Left kidney (tissue), 8 donors: ENCODE measurements at places on chromosomes 13 and 19. TPM values are rescaled to one million over a fixed set of nuclear protein-coding genes. Genes with fewer than 3 reads are reported as not detected.

- no peak for DNase-seq
Measured at GRCh38 chr13:24888291-24888931, 124.4 kb downstream of the RNF17 start.

GRCh38 chr13:39876258-39876657, 220.8 kb downstream of the COG6 start:
- DNase-seq = no peak

- DNase-seq = no peak
Measured at GRCh38 chr19:5697890-5698634, 8.0 kb downstream of the RPL36 start.

The PGLYRP2 gene
- polyA plus RNA-seq = not detected

DNA sequence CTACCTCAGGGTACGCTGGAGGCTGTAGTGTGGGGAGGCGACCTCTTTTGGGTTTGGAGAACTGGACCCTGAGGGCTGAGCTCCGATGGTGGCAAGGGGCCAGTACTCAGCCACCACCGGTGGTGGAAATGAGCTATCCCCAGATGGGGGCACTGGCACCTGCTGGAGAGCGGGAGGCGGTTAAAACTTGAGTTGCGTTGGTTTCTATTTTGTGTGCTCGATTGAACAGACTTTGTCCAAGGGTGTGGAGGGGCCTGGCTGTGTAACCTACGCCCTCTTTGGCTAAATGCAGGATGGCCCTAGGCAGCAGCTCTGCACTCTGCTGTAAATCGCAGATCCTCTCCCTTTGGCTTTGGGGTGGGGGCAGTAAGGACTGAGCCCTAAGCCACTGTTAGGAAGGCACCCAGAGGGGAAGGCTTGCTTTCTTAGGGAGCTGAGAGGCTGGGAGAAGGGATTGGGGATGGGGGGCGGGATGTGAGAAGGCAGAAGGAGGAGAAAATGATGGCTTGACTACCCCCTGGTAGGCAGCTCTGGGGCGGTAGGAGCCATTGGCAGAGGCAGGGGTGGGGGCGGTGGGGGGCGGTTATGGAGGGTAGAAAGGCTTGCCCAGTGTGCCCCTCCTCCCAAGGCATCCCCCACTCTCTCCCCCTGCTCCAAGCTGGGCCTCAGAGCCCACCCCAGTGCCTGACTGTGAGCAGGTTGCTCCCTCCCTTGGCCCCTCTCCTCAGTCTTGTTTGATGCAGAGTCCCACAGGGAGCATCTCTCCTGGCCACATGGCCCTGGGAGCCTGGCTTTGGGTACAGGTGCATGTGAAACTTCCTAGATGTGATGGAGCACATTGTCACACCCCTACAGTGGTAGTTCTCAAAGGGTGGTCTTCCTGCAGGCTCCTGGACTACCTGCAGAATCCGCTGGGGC, 5.0 kb downstream of the VSTM2B start:
- no peak for DNase-seq

DNA sequence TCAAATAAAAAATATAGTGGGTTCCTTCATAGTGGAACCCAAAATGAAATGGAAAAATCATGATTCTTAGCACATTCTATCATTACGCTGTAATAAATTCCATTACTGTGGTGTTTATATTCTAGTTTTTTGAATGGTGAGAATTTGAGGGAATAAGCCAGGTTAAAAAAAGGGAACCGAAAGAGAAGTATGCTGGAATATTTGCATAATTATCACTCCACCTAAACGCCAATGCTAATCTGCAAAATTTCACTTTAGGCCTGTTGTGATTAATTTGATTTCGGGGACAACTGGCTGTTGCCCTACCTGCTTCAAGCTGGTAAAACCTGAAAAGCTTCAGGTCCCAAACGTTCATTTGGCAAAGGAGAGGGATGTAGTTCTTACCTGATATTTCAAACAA, 32.1 kb upstream of the SCEL start:
- DNase-seq = no peak

- DNase-seq = no peak
Measured at GRCh38 chr19:17391371-17392151, 2.4 kb downstream of the CCDC194 start.

DNA sequence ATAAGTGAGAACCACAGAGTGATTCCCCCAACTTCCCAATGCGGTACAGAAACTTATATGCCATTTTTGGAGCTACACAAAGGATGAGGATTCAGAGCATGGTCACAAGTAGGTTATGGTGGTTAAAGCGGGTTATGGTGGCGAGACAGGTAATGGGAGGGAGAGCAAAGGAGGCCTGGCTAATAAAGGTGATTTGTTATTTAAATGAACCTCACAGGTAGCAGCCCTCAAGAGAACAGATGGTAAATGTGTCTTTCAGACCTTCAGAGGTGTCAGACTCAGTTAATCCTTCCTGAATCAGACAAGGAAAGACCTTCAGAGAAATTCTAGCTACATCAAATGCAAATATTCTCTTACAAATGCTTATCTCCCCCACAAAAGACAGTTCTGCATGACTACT, 1971.4 kb downstream of the OLFM4 start:
- no peak for DNase-seq

- DNase-seq = no peak
Measured at GRCh38 chr13:27014406-27015359, 156.9 kb downstream of the USP12 start.

The MISP3 gene
- 4.6 TPM for polyA plus RNA-seq

DNA sequence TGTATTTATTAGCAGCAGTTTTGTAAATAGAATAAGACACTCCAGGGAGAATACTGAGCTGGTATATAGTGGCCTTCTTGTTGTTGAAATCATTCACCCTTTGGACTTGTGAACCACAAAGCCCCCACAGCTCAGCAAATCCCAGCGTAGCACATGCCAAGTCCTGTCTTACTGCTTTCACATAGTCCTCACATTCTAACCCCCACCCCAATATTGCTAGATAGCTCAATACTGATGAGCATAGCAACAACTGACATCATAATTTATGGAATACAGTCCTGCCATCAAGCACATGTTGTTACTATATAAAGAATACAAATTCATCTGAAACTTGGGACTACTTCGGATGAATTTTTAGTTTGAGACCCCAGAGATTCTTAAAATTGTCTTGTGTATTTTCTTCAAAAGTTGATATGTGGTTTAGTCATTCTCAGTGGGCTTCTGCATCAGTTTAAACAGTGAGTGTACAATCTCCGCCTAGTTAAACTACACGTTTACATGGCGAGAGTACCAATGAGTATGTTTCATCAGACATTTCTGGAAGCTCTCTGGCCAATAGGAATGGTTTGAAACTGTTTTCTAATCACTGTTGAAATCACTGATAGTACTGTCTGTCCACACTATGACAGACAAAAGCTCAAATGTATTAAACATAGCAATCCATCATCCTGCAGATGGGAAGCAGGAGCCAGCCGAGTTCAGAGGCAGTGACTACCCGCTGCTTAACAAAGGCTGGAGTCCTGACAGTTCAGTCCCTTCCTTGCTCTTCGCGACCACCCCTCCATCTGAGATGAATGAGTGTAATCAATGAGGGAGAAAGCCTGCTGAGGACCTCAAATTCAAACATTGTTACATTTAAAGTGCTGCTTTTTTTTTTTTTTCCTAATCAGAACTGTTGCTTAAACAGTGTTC, 15.2 kb downstream of the DACH1 start:
- DNase-seq = no peak

DNA sequence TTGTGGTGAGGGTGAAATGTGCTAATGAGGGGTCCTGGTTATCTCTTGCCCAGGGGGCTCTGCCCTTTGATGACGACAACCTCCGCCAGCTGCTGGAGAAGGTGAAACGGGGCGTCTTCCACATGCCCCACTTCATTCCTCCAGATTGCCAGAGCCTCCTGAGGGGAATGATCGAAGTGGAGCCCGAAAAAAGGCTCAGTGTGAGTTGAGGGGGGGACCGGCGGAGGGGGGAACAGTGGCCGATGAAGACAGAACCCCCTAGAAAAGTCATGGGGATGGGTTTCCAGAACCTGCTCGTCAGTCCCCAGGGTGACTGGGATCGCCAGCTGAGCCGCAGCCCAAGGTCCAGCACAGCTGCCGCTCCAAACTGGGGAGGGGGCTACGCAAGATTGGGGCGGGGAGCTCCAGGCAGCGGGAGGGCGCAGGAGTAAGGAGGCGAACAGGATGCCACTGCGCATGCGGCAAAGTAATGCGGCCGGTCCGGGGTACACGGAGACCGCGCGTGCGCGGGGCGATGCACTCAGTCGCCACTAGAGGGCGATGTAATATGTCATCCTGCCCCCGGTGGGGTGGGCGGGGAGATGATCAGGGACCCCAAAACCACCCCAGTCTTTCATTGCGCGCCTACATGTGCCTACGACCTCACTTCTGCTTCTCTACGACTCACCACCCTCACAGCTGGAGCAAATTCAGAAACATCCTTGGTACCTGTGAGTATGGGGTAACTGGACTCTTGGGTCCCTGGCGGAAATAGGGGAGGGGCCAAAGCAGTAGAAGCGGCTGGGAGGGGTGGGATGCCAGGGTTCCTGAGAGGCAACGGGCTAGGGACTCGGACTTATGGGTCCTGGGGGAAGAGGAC, 17.9 kb downstream of the BRSK1 start:
- peak; percentile 83 for DNase-seq

- DNase-seq = no peak
Measured at GRCh38 chr13:109271555-109272541, 514.5 kb downstream of the IRS2 start.

DNA sequence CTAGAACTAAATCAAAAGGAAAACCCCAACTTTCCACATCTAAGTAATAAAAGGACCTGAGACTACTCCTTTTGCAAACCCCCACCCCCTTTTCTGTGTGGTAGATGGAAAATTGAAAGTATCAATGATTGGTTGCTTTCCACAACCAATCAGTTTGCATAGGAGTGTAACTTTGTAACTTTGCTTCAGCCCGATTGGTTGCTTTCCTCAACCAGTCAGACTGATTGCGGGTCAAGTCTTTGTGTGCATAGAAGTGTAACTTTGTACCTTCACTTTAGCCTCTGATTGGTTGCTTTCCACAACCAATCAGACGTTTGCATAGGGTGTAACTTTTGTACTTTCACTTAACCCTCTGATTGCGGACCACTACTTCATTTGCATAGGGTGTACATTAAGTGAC, 8.0 kb upstream of the B3GLCT start:
- DNase-seq = no peak

- DNase-seq = no peak
Measured at GRCh38 chr13:105037110-105037509, 1498.4 kb downstream of the EFNB2 start.

- no peak for DNase-seq
Measured at GRCh38 chr13:61136093-61136492, 279.6 kb downstream of the PCDH20 start.

DNA sequence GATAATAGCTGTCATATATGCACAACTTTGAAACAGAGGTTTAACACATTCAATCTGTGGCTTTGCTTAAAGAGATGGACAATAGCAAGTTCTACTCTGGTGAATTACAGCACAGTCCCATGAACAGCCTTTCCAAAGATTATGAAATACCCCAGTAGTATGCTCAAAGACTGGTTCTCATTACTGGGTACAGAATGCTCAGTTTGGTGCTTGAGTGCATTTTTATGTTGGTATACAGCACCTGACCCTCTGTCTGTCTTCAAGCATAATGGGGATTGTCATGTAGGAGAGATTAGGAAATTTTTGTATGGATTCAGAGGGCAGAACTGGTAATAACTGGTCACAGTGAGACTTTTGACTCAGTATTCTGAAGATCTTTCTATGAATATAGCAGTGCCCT, 7.6 kb downstream of the LMO7 start:
- no peak for DNase-seq

DNA sequence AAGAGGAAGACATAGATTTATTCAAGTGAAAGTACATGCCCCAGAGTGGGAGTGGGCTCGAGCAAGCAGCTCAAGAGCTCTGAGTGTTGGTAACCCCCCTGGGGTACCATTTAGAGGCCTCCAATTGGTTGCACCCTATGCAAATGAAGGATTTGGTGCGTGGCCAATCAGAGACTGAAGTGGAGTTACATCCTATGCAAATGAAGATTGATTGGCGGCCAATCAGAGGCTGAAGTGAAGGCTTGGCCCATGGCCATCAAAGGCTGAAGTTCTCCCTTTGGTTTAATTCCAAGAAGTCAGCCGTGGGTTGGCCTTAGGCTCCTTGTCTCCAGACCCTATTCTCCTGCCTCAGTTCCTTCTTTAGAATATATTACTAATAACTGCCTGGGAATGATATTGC, 12.9 kb upstream of the IGFL1 start:
- no peak for DNase-seq

GRCh38 chr13:21638319-21639282, 32.3 kb upstream of the FGF9 start:
- DNase-seq = no peak

DNA sequence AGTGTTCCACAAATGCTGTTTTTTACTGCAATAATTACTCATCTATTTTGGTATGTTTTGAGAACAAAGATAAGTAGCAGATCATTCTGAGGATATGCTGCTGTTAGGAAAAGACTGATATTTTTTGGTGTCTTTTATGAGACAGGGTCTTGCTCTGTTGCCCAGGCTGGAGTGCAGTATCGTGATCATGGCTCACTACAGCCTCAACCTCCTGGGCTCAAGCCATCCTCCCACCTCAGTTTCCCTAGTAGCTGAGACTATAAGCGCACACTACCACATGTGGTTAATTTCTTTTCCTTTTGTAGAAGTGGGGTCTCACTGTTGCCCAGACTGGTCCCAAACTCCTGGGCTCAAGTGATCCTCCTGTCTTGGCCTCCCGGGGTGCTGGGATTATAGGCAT, 9.5 kb downstream of the LSM4 start:
- DNase-seq = no peak

The SYNGR4 gene
- polyA plus RNA-seq = not detected

DNA sequence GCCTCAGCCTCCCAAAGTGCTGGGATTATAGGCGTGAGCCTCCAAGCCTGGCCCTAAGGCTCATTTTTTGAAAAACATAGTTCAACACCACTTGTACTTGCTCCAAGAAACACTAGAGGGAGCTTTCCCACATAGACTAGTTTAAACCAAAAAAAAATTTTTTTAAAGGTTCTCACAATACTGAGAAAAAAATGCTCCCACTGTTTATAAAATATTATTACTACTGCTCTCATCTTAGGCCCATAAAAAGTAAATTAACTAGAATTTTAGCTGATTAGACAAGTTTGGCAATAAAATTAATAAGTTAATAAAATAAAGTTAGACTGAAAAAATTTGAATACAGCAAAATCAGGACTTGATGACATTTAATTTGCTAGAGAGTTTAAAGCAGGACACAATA, 109.5 kb downstream of the TBC1D4 start:
- peak; percentile 67 for DNase-seq

GRCh38 chr13:43260999-43261398, 237.6 kb downstream of the DNAJC15 start:
- DNase-seq = no peak

GRCh38 chr19:11096210-11096841, 7.1 kb downstream of the LDLR start:
- DNase-seq = no peak

The YJEFN3 gene
- 11.6 TPM for polyA plus RNA-seq

The ADGRL1 gene
- polyA plus RNA-seq = 39.8 TPM
